ENCODE measurements at places on chromosomes 7 and 10.
A peak's percentile ranks its signal among the peaks of the same experiment; 100 is the strongest.

DNA sequence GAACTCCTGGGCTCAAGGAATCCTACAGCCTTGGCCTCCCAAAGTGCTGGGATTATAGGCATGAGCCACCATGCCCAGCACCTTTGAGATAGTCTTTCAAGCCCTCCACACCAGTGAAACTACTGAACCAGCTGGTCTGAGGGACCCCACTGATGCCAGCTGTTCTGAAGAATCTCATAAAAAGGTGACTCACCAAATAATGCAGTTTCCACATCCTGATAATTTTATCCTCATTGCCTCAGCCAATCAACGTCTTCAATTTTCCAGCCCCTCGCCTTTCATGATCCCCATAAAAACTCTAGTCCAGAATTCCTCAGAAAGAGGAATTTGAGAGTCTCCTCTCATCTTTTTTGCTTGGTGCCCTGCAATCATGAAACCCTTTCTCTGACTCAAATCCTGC, 1691.6 kb upstream of the LRRTM3 start:
- H3K4me1 ChIP-seq: no peaks in the 10 kb centered on the region
- no peak for DNase-seq
- H3K4me3 ChIP-seq: no peak overlapping the region
- H3K36me3 ChIP-seq: no peaks in the 10 kb centered on the region
- no peaks in the 10 kb centered on the region for H3K27me3 ChIP-seq

DNA sequence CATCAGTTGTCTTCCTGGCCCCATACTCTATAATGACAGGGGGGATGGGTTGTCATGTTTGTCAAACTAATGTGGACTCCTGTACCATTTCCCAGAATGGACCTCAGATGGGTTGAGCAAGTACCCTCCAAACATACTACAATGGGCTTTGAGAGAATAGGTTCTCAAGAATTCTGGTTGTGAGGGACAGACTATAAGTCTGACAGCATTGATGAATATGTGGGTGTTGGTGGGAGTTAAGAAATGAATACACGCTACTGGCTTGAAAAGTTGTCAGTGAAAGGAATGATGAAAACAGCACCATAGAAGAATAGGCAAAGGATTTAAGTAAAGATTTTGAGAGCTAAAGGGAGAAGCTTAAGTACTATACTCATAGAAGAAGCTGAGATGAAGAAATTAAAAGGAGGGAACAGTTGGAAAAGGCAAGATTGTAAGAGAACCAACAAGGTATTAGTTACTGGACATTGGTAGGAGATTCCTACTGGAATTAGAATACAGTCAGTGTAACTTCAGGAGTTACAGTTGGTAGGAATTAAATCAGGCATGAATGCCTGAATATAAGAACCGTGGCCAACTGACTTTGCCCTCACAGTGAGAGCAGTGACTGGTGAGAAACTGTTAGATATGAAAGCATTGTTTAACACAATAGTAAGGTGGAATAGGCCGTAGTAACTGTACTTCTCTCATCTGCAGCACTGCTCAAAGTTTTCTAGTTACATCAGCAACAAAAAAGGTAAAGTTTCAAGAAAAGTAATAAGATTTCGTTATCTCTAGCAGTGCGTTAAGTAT, 86.3 kb downstream of the LCOR start:
- H3K4me1 ChIP-seq: peaks cover 59% of the 10 kb centered on the region
- no peaks in the 10 kb centered on the region for H3K27me3 ChIP-seq
- H3K27ac ChIP-seq: peak overlapping the region; percentile 75
- no peak for DNase-seq
- no peak overlapping the region for H3K4me3 ChIP-seq

GRCh38 chr10:121205625-121206024, 354.5 kb downstream of the WDR11 start:
- no peaks in the 10 kb centered on the region for H3K27me3 ChIP-seq
- no peak for DNase-seq
- no peak overlapping the region for H3K27ac ChIP-seq

DNA sequence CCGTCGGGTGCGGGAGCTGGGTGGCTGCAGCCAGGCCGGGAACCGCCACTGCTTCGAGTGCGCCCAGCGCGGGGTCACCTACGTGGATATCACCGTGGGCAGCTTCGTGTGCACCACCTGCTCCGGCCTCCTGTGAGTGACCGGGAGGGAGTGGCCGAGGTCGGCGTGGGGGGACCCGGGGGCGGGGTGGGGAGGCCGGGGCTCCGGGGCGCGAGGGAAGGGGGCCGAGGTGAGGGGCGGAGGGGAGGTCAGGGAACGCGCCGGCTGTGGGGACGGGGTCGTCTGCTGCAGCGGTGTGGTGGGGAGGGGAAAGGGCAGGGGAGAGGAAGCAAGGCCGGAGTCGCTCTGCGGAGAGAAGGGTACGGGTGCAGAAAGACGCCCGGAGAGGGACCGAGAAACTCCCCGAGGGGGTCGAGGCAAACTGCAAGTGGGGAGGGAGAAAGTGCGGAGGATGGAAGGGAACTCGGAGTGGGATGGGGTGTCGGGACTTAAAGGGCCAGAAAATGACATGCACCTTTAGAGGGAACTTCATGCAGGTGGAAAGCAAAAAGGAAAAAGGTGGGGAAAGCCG, 518 bp downstream of the AGFG2 start:
- H3K4me3 ChIP-seq: peak overlapping the region; percentile 88
- H3K4me1 ChIP-seq: peaks cover 26% of the 10 kb centered on the region
- H3K27ac ChIP-seq: peak overlapping the region; percentile 78

GRCh38 chr10:102120991-102121738, 997 bp upstream of the LDB1 start:
- no peak for DNase-seq
- peak overlapping the region; percentile 95 for H3K4me3 ChIP-seq
- H3K27ac ChIP-seq: peak overlapping the region; percentile 97
- no peaks in the 10 kb centered on the region for H3K27me3 ChIP-seq
- H3K36me3 ChIP-seq: no peaks in the 10 kb centered on the region

GRCh38 chr7:46485481-46486065, 564.5 kb upstream of the IGFBP3 start:
- H3K36me3 ChIP-seq: no peaks in the 10 kb centered on the region
- DNase-seq: no peak
- H3K4me3 ChIP-seq: no peak overlapping the region
- no peaks in the 10 kb centered on the region for H3K27me3 ChIP-seq

DNA sequence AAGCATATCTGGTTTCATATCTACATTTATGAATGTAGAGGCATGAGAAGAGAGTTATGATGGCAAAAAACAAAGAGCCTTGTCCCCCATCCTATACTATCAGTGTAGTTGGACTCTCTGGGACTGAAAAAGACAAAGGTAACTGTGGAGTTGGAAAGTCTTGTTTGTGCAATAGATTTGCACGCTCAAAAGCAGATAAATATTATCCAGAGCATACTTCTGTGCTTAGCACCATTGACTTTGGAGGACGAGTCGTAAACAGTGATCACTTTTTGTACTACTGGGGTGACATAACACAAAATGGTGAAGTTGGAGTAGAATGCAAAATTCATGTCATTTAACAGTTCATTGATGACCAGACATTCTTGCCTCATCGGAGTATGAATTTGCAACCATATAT, 85.2 kb upstream of the EGFR start:
- H3K36me3 ChIP-seq: no peaks in the 10 kb centered on the region
- peaks cover 7% of the 10 kb centered on the region for H3K4me1 ChIP-seq
- no peak overlapping the region for H3K27ac ChIP-seq

GRCh38 chr7:17408245-17408903, 109.9 kb downstream of the AHR start:
- H3K4me1 ChIP-seq: no peaks in the 10 kb centered on the region
- H3K4me3 ChIP-seq: no peak overlapping the region
- peak; percentile 28 for DNase-seq
- no peaks in the 10 kb centered on the region for H3K27me3 ChIP-seq

DNA sequence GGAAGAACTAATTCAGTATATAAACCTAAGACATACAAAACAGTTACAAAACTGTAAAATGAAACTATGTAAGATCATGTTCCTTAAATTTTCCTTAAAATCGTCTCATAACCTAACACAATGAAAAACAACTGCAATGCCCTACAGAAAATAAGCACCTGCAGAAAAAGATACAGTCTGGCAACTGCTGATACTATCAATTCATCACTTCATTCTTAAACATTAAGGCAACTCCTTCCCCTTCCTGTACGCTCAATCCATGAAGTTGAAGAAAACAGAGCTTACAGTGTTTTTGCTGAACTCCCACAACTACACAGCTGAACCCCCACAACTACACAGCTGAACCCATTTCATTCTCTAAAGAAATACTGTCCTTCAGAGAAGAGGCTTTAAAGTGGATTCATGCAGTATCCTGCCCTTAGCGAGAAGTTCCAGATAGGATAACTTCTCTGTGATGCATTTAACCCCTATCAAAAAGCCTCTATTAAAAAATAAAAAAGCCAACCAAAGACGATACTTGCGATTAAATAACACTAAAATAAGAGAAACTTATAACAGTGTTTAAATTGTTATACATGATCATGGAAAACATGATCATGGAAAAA, 50.0 kb downstream of the JMJD1C start:
- peaks cover 44% of the 10 kb centered on the region for H3K4me1 ChIP-seq
- H3K4me3 ChIP-seq: no peak overlapping the region
- no peak for DNase-seq
- no peaks in the 10 kb centered on the region for H3K27me3 ChIP-seq
- no peak overlapping the region for H3K27ac ChIP-seq

DNA sequence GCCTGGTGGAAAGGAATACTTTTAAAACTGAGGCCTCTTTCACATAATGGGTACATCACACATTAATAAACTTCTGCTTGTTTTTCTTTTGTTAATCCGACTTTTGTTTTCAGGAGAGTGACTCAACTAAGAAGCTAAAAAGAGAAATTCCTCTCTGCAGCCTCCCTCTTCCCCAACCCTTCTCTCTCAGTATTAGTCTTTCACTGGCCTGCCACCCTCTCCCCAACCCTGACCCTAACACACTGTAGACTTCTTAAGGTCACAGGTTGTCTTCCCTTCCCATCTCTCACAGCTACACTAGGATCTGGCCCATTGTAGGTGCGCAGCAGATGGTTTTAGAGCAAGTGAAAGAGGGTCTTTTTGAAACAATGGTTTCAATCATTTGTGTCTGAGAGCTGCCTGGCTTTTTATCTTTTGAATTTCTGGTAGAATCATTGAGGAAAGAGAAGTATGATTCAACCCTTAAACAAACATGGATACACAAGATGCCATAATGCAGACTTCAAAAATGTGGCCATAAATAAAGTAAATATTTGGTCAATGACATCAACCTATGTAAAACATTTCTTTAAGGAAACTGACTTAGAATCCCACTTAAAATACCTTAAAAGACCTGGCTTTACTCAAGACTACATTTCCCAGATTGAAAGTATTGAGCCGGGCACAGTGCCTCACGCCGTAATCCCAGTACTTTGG, 17.9 kb upstream of the FFAR4 start:
- H3K36me3 ChIP-seq: no peaks in the 10 kb centered on the region
- H3K4me3 ChIP-seq: no peak overlapping the region
- H3K4me1 ChIP-seq: no peaks in the 10 kb centered on the region
- no peak overlapping the region for H3K27ac ChIP-seq
- DNase-seq: no peak
- no peaks in the 10 kb centered on the region for H3K27me3 ChIP-seq

DNA sequence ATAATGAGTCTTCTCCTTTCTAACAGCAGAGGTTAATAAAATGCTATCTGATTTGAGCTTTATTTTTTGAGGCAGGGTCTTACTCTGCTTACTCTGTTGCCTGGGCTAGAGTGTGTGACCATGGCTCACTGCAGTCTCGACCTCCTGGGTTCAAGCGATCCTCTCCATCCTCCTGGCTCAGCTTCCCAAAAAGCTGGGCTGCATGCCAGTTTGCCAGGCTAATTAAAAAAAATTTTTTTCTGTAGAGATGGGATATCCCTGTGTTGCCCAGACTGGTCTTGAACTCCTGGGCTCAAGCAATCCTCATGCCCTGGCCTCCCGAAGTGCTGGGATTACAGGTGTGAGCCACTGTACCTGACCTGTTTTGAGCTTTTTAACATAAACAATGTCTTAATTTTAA, 56.7 kb downstream of the SCD start:
- DNase-seq: no peak
- H3K27me3 ChIP-seq: no peaks in the 10 kb centered on the region
- no peak overlapping the region for H3K27ac ChIP-seq
- H3K36me3 ChIP-seq: no peaks in the 10 kb centered on the region

DNA sequence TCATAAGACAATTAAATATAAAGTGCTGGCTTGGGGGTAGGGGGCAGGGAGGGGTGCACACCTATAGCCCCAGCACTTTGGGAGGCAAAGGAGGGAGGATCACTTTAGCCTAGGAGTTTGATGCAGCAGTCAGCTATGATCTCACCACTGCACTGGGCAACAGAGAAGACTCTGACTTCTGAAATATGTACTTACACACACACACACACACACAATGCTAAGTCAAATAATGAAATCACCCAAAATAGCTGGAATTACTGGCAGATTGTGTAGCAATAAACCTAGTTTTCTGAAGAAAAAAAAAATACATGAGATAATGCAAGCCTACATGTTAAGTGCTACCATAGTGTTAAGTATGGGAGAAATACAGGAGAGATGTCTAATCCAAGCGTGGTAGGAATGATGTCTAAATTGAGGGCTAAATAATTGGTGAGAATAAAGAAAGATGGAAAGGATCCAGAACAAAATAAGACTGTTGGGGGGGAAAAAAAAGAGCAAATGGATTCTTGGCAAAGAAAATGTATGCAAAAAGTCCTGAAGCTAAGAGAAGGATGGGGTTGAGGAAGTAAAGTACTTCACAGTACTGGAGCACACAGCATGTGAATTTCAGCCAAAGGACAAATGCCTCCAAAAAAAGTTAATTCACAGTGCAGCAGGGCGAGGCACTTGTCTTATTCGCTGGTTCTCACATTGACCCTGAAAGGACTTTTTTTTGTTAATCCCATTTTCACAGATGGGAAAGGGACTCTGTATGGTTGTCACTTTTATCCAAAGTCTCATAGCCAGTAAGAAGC, 73.9 kb downstream of the IGF2BP3 start:
- no peak for DNase-seq
- no peaks in the 10 kb centered on the region for H3K4me1 ChIP-seq
- no peak overlapping the region for H3K27ac ChIP-seq
- H3K27me3 ChIP-seq: no peaks in the 10 kb centered on the region
- no peak overlapping the region for H3K4me3 ChIP-seq

GRCh38 chr10:29811751-29812427, 177.1 kb upstream of the SVIL start:
- H3K27me3 ChIP-seq: no peaks in the 10 kb centered on the region
- DNase-seq: peak; percentile 89
- peaks cover 43% of the 10 kb centered on the region for H3K4me1 ChIP-seq
- no peak overlapping the region for H3K4me3 ChIP-seq

DNA sequence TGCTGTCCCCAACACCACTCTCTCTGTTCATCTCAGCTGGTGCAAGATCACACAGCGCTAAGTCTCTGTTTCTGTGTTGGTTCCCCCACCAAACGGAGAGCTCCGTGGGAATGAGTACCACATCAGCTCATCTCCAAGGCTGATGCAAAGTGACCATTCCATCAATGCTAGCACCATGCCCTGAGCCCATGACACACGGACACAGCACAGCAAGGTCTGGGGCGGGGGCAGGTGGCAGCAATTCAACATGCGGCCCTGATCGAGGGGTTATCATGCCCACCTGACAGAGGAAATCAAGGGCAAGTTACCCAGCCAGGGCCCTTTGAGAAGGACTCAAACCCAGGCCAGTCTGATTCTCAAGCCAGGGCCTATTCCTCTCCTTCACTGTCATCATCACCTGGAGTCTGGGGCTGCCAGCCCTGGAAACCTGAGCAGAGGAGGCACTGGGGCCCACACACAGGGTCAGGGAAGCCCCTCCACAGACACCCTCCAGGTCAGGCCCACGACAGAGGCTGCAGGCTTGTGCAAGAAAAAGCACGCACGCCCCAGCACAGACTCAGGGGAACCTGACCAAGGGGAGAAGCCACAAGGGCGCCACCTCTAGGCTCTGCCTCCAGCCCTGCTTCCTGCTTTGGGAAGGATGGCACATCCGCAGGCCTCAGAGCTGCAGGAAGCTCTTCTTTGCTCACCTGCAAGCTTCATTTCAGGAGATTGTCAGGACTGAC, 74.8 kb downstream of the GRID1 start:
- no peak overlapping the region for H3K4me3 ChIP-seq
- H3K27ac ChIP-seq: no peak overlapping the region
- H3K27me3 ChIP-seq: no peaks in the 10 kb centered on the region
